ENCODE measurements at places on chromosomes 2 and 18.

GRCh38 chr2:22807872-22808271 is 577.1 kb upstream of the KLHL29 start:
- DNase-seq, result no peak

DNA sequence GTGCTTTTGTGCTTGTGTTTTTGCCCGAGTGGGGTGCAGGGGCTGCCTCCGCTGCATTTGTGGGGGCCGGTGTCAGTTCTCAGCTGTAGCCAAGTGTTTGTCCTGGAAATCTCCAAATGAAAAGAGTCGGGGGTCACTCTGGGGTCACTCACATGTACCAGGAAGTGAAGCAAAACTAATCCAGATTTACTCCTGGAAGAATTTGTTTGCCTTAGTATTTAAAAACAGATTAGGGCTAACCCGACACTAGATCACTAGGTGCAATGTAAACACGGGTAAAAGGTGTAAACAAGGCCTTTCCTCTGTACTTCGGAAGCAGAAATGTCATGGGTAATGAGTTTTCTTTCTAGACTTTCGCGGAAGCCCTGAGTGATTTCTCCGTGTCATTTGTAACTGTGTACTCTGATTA is 50.3 kb downstream of the GBX2 start:
- DNase-seq, result no peak

DNA sequence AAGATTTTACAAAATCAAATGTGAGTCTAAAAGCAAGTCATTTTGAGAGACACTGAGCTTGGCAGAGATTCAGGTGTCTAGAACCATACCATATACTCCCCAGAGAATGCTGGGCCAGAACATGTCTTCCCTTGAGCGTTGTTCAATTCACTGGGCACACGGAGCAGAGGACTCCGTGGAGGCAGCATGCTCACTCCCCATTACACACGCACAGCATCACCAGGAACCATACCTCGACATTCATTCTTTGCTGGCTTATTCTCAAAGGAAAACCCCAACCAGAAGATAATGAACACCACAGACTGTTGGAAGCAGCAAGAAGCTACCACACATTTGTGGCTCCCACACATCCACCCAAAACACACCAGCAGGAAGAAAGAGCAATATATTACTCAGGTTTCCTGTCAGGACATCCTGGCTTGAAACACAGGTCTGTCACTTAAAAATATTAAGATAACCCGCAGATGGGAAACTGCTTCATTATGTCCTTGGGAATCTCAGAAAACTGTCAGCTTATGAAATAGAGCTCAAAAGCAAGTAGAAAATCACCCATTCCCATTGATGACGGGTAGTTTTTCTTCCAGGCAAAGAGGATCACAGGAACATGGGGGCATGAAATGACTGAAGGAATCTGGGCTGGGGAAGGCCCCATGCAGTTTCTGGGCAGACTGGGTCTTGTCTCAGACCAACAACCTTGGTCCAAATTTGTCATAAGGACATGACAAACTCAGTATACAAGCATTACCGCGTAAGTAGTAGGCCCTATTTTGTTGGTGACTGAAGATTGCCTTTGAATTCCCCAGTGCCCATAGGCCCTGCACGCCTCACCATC is 46.4 kb downstream of the PCBP1 start:
- DNase-seq, result no peak

GRCh38 chr18:46054956-46055837 is 16.9 kb downstream of the PSTPIP2 start:
- DNase-seq, result no peak

- DNase-seq, result no peak
Observed at GRCh38 chr2:11764359-11764758, 17.9 kb downstream of the LPIN1 start.

DNA sequence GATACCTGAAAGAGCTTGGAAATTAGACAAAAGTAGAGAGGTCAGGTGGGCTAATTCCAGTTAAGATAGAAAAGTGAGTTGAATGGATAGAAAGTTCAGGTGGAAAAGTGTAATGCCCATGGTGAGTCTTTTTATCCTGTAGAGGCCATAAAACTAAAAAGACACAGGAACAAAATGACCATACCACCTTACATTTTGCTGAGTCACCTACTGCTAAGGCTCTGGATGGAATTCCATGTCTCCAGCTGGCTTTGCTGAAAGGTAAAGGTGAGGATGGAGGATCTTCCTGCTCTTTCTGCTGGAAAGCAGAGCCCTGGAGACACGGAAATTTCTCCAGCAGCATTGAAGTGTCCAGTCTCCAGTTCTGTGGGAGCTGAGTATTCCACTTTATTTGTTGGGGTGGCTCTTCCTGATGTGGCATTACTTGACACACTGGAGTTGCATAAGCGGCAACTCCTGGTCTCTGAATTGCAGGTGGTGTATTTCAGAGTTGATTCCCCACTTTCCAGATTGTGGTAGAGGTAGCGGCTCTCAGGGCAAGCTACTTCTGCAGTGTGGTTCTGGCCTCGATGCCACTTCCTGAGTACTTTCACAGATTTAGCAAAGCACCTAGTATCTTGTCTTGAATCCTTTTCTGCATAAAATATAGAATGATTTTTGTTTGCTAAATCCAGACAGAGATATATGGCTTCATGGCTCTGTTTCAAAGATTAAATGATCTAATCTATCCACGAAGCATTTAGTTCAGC is 10.7 kb downstream of the IL1RL2 start:
- no peak for DNase-seq

DNA sequence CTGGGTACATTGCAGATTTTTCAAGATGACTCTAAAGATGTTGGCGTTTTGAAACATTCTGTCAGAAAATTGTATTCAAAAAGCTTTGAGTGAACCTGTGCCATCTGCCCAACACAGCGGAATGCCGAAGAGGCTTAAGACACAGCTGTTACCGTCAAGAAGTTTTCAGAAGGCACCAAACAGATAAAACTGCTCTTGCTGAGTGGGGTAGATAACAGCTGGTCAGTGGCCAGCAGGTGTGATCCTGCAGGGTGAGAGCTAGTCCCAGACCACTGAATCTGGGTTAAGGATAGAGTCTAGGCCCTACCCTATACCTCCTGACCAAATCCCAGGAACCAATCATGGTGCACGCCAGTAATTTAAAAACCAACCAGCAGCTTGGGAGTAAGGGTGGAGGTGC is 60.5 kb upstream of the B3GNT7 start:
- DNase-seq, result no peak

Data from stimulated activated CD4-positive, alpha-beta T cell treated with anti-CD3 and anti-CD28 coated beads, Interleukin-12 subunit alpha, Interleukin-12 subunit beta, amount 100 ng/mL, for 4 hours (primary cell).